ENCODE measurements at places on chromosomes 16 and 17.

GRCh38 chr17:45584092-45585036 is 93.8 kb upstream of the PLEKHM1 start:
- DNase-seq = peak; percentile 91

GRCh38 chr17:61023996-61024395 is 346.3 kb downstream of the BCAS3 start:
- DNase-seq = no peak

DNA sequence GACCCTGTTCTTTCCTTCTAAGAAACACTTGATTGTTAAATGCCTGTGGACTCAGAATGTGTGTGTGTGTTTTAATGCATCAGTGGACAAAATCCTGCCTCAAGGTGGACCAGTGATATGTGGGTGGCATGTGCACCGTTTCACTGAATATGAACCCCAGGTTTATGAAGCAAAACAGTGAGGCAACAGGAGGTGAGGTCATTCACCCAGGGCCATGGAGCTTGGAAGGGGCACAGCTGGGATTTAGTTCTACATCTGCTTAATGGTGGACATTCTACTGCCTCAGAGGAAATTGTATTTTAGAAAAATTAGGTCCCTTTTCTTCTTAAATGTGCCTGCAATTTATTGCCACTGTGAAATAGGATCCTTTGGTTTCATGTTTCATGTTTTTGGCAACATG is 549.5 kb upstream of the EEF2KMT start:
- DNase-seq = no peak

DNA sequence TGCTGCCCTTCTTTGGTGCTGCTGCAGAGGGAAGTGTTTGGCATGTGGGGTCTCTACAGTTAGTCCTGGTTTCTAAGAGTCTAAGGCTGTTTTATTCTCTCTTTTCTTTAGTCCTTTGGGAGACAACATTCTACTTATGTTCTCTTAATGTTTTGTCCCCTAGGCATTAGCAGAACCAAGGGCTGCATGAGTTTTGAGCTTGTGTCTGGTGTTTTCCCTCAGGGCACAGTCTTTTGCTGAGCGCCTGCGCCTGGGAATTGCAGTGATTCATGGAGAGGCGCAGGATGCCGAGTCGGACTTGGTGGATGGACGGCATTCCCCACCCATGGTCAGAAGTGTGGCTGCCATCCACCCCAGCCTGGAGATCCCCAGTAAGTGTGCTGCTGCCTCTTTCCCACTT is 41.1 kb upstream of the SLC5A10 start:
- no peak for DNase-seq

- DNase-seq = no peak
Observed at GRCh38 chr17:80822021-80822699, 169.5 kb upstream of the CHMP6 start.

GRCh38 chr17:78446833-78447232 is 68.4 kb downstream of the PGS1 start:
- DNase-seq = no peak

GRCh38 chr17:69412251-69412671 is 2.2 kb upstream of the MAP2K6 start:
- DNase-seq = no peak

GRCh38 chr16:27843800-27844199 is 219.7 kb downstream of the GSG1L start:
- no peak for DNase-seq

DNA sequence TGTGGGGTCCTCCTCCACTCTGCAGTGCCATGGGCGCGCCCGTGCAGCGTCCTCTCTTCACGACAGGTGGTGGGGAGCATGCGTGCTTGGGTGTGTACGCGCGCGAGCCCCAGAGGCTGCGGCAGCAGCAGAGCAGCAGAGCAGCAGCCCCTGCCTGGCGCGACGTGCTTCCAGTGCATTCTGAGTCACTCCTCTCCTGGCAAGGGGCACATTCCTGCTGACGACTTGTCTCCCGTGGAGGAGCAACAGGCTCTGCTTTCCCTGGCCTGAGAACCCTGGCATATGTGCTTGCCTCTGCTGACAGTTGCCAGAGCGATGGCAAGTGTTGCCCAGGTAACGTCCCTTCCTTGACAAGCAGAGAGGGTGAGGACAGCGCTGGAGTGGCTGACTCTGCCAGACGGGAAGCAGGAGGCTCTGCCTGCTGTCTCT is 133.8 kb upstream of the PLCG2 start:
- no peak for DNase-seq

DNA sequence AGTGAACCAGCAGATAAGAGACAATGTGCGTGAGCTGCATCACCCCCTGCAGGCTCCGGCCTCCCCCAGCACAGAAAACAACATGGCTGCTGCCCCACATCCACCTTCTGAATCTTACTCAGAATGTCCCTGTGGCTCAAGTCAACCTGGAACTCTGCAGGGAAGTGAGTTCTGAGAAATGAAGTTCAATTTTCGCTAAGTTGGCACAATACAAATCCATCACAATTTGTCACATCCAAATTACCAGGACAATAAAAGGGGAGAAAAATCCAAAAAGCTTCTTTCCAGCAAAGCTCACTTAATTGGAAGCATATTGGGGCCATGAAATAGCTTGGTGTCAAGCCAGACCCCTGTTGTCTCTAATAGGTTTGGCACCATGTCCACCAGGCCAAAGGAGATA is 38.1 kb downstream of the CLEC19A start:
- no peak for DNase-seq

- DNase-seq = no peak
Observed at GRCh38 chr17:77571155-77571981, 387.1 kb upstream of the TNRC6C start.

DNA sequence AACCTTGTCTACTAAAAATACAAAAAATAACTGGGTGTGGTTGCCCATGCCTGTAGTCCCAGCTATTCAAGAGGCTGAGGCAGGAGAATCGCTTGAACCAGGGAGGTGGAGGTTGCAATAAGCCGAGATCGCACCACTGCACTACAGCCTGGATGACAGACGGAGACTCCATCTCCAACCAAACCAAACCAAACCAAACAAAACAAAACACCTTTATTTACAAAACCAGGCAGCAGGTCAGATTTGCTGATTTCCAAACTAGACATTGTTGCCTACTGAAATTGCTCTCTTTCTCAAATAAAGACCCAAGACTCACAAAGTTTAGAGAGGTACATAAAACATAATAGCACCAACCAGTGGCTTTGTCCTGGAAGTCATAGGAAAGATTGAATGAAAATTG is 5.7 kb upstream of the TMEM238L start:
- DNase-seq = no peak

DNA sequence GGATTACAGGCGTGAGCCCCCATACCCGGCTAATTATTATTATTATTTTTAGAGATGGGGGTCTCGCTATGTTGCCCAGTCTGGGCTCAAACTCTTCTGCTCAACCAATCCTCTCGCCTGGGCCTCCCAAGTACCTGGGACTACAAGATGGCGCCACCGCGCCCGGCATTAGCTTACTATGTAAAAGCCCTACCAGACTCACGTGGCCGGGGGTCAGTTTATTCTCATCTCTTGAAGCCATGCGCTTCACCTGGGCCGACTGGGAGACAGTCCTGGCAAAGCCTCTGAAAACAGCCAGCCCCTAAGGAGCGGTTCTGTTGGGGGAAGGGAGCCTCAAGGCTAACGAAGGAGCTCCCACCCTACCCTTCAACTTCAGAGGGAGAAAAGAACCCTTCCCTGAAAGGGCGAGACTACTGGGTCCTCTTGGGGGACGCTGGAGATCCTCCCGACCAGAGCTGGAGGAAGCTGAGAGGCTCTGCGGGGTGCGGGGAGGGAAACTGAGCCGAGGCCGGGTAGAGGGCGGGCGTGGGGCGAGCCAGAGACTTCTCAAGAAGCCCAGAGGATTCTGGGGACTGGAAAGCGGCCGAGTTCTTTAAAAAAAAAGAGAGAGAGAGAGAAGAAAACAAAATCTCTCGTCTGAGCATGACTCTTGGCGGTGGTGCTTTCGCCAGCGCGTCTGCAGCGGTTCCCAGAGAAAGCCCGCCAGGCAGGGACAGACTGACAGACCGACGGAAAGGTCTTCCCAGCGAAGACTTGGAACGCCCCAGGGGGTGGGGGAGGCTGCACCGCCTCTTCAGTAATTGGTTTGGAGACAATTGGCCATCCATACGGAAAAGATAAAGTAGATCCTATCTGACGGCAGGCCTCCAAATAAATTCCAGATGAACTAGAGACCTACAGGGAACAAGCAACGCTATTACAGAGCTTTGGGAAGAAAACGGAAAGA is 5.6 kb upstream of the TUBG2 start:
- DNase-seq = no peak

DNA sequence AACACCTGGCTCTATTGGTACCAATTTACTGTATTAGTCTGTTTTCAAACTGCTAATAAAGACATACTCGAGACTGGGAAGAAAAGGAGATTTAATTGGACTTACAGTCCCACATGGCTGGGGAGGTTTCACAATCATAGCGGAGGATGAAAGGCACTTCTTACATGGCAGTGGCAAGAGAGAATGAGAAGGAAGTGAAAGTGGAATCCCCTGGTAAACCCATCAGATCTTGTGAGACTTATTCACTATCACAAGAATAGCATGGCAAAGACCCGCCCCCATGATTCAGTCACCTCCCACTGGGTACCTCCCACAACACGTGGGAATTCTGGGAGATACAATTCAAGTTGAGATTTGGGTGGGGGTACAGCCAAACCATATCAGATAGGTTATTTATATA is 22.6 kb upstream of the GOSR1 start:
- DNase-seq = no peak

DNA sequence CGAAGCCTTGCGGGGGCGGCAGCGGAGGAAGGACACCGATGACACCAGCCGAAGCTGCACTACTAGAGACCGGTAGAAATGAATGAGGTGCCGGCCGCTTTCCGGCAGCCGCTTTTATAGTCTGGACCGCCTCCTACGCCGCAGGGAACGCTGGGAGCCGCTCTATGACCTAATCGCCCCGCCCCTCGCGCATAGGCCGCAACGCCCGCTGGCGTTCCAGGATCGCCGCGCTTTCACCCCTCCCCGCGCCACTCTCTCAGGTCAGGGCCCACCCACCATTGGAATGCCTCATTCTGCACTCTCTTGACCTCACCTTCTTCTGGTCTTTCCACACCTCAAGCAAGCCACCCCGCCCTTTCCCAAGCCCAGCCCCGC is at the start of gene DDX5:
Gene DDX5, minus strand, starts transcription at position 89 of the 375 bp plus-strand sequence. CDS start 170 bp downstream, outside the sequence.
- DNase-seq = peak; percentile 96

GRCh38 chr17:62064029-62064790 is 868 bp downstream of the MED13 start:
- DNase-seq = peak; percentile 50

GRCh38 chr17:74118504-74118903 is 85.0 kb upstream of the RPL38 start:
- no peak for DNase-seq

GRCh38 chr17:56222255-56222654 is 69.0 kb downstream of the ANKFN1 start:
- DNase-seq = no peak

DNA sequence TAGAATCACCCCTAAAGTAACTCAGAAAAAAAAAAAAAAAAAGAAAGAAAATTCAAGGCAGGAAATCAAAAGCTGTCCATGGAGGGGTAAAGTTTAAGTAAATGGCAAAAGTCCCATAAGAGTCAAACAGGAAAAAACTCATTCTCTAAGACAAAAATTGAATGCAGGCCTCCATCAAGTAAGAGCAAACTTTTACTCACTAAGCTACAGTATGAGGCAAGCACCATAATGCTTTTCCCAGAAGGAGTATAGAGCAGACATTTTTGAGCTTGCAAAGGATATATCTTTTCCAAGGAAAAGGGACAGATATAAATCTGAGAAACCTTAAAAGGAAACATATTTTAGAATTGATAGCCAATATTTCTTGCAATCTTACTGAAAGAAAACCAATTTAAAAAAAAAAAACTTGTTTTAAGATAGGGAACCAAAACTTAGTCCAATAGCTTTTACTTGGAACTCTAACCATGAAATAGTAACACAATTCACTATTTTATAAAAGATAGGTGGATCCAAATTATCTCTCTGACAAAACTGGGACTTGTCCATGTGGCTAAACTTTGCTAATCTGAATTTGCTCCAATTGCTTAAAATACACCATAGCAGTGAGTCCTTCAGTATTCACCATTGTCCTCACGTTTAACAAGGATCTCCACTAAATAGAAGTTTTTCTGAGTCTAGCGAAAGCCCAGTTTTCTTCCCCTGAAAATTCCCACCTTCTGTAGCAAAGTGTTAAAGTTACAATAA is 99.8 kb downstream of the CDH11 start:
- DNase-seq = no peak

- peak; percentile 88 for DNase-seq
Observed at GRCh38 chr17:29591737-29592608, 959 bp upstream of the ANKRD13B start.

- no peak for DNase-seq
Observed at GRCh38 chr16:23802776-23803175, 33.0 kb upstream of the PRKCB start.

- peak; percentile 35 for DNase-seq
Observed at GRCh38 chr17:42288803-42289610, 709 bp downstream of the STAT5A start.

GRCh38 chr17:43572368-43572980 is 26.3 kb upstream of the ETV4 start:
- DNase-seq = no peak

DNA sequence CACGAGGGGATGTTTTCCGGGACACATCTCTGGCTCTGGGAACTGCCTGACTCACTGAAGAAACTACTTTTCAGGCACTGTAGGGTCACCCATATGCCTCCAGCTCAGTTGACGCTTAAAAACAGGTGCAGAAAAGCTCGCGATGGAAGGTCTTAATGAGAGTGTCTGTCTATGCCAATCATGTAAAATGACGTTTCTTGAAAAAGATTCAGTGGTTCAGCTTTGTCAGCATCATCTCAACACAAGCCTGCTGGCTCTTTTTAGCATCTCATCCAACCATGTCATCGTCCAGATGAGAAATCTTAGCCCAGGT is 27.5 kb downstream of the OR1D5 start:
- no peak for DNase-seq

DNA sequence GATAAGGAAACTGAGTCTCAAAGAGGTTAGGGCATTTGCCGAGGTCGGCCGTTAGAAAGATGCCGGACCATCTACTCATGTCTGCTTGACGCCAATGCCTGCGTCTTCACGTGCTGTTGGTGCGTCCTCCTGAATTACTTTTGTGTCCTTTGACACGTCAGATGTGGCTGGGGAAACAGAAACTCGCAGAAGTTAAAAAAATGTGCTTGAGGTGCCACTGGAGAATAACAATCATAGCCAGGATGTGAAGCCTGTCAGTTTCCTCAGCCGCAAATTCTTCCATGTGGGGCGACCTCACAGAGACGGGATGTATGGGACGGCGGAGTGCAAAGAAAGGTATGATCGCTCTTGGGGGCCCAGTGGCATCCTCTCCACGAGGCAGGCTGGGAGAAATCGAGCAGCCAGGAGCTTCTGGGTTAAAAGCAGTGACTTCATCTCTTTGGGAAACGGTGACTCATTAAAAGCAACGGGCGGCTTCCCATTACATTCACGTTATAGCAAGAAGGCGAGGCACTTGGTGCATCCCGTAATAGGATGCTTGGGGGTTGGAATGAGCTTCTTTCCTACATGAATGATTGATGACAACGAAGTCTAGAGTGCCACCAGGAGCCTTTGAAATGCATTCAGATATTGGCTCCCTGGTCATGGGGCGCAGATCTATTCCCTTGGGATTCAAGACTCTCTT is 67.8 kb downstream of the BMERB1 start:
- no peak for DNase-seq

GRCh38 chr16:66147291-66147690 is 219.2 kb upstream of the CDH5 start:
- no peak for DNase-seq
